ENCODE measurements at places on chromosomes 1 and 21. TPM values are rescaled to one million over a fixed set of nuclear protein-coding genes. Genes with fewer than 3 reads are reported as not detected.

- peak; percentile 59 for DNase-seq
These were observed 35.1 kb upstream of the LBR start for GRCh38 chr1:225462714-225463574.

ZFP69B gene
- 1.2 TPM for total RNA-seq

- no peak for DNase-seq
These were observed 142.9 kb downstream of the FASLG start for GRCh38 chr1:172801771-172802322.

- no peak for DNase-seq
These were observed 17.1 kb upstream of the PROK1 start for GRCh38 chr1:110433803-110434202.

GRCh38 chr1:219692981-219693380 lies 80.1 kb upstream of the ZC3H11B start:
- DNase-seq, result no peak

DNA sequence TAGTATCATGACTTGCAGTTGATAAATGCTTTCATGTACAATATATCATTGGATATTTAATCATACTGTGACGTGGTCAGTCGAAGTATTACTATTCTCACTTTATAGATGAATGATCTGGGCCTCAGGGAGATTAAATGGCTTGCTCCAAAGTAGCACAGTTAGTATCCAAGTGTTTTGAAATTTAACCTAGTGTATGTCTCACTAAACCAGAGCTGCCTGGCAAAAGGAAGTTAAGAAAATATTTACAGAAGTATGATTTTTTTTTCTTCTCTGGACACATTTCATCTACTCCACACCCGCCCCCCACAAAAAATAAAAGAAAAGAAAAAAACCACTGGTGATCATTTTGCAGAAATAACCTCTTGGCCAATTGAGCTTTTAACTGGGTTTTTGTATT lies 71.9 kb upstream of the CXADR start:
- DNase-seq, result no peak

RIPPLY3 gene
- not detected for total RNA-seq

TPTE gene
- total RNA-seq, result not detected

MCOLN3 gene
- not detected for total RNA-seq

DNA sequence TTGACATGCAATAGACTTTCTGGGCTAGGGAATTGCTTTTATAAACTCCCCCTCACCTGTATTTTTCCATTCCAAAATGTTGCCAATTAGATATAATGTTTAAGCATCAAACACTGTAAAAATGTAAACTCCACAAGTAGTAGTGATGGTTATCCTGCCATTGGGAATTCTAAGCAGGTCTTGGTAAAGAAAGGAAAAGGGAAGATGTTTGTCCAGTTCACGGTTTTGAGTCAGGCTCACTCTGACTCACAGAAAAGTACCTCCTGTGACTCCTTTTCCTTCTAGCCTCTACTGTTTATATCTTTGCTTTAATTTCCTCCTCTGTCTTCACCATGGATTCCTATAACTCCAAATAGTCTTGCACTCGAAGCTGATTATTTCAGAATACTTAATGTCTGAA lies 19.0 kb upstream of the PTPN14 start:
- peak; percentile 70 for DNase-seq

DNA sequence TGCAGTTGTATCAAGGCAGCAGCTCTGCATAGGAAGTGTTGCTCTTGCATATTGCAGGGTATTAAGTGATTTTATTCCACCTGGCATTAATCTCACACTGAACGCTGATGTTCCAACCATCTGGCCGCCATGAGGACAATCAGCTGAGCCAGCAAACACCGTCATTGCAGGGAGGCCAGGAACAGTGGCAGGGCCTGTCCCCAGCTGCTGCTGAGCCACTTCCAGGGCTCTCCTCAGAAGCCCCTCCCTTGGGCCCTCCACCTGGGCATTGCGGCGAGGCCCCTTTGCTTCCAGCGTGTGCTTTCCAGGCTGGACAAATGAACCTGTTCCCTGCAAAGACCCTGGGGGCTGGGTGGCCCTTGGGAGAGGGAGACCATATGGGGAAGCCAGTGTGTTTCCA lies 171.6 kb upstream of the C1orf174 start:
- DNase-seq, result no peak

LYSMD1 gene
- total RNA-seq, result 3.3 TPM

ZSCAN20 gene
- 16.2 TPM for total RNA-seq

SNIP1 gene
- 25.7 TPM for total RNA-seq

DNA sequence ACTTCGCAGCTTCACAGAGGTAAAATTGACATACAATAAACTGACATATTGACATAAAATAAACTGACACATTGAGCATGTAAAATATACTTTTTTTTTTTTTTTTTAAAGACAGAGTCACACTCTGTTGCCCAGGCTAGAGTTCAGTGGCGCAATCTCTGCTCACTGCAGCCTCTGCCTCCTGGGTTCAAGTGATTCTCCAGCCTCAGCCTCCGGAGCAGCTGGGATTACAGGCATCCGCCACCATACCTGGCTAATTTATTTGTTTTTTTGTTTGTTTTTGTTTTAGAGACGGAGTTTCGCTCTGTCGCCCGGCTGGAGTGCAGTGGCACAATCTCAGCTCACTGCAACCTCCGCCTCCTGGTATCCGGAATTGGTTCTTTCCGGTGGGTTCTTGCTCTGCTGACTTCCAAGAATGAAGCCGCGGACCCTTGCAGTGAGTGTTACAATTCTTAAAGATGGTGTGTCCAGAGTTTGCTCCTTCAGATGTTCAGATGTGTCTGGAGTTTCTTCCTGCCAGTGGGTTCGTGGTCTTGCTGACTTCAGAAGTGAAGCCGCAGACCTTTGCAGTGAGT lies 48.4 kb upstream of the CLIC4 start:
- DNase-seq, result no peak

DNA sequence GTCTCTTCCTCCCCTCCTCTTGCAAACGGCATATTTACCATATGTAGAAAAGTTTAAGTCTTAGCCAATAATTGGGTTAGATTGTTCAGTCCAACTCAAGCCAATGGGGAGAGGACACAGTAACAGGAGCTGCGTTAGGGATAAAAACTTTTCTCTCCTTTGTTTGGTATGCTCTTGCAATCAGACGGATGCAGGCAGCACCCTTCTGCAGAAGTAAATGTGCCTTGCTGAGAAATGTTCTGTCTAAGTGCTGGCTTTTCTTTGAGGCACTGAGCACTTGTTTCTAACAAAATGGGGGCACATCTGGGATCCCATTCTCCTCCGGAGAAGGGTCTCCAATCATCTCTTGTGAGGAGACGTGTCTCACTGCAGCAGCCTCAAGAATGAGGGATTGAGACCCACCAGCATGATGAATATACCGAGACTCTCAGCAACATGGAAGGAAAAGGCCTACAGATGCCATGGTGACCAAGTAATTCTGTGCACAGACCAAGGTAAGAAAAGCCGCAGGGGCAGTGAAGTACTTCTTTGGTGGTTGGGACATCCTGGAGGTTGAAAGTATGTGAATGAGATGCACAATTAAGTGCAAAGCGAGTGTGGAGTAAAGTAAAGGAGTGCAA lies 20.7 kb upstream of the GNG4 start:
- peak; percentile 8 for DNase-seq

NCF2 gene
- total RNA-seq, result not detected

All from dermis blood vessel endothelial cell (primary cell).